HEK293T (cell line): ENCODE measurements at places on chromosomes 3 and 15.

DNA sequence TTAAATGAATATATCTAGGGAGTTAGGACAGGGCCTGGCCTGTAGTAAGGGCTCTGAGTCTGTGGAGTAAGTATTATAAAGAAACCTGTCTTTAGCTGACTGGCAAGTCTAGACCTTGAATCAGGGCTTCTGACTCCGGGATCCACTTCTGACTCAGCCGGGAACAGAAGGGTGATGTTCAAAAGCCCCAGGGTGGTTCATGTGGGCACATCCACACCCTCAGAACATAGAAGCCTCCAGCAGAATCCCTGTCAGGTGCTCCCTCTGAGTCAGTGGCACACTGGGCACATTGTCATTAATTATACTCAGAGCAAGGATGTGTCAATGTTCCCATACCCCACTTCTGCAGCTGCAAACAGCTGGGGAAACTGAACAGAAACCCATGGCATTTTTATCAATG, 26.7 kb upstream of the SNRK start:
- DNase-seq, result no peak

GRCh38 chr3:167885277-167885676, 149.8 kb downstream of the SERPINI1 start:
- no peak for DNase-seq

GRCh38 chr3:98885851-98886250, 15.6 kb downstream of the DCBLD2 start:
- no peak for DNase-seq

GRCh38 chr3:129022114-129023007, 21.3 kb downstream of the EFCC1 start:
- no peak for DNase-seq

DNA sequence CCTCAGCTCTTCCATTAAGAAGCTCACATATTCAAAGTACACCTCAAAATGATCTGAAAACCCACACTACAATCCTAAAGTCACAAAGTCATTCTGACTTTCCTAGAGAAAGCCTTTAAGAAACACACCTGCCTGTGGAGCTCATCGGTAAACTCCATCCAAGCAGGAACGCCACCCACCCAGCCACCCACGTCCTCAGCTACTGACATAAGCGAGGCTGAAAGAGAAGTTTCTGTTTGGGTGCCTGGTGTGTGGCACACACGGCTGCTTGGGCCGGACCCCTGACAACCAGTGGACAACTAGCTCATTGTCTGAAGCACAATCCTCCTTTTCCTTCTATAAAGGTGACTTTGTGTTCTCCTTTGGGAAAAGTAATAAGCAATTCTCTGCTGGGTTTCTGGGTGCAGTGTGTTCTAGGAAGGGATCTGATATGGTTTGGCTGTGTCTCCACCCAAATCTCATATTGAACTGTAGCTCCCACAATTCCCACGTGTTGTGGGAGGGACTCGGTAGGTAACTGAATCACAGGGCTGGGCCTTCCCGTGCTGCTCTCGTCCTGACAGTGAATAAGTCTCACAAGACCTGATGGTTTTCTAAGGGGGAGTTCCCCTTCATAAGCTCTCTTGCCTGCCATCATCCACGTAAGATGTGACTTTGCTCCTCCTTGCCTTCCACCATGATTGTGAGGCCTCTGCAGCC, 26.1 kb downstream of the FAM174B start:
- no peak for DNase-seq

DNA sequence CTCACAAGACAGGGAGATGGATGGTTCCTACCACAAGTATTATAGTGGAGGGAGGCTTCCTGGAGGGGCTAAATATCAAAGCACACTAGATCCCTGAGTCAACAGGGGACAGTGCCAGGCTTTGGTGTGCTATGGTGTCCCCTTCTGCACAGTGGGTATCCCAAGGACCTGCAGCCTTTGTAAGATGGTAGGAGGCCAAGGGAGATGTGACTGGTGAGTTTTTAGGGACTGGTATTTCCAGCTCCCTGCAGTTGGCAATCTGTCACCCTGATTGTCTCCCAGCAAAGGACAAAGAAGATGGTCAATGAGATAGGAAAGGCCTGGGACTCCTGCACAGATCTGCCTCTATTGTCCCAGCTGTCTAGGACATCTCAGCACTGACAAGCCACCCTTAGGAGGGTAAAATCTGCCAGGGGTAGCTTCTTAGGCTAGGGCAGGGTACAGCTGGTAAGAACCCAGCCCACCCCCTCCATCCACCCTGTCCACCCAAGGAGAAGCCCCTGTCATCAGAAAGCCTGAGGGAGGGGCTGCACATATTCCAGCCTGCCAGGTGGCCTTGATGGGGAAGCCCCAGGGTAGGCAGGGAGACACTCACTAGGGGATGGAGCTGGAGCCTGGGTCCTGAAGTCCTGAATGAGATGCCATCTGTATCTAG, 631 bp downstream of the CYP1A1 start:
- DNase-seq, result no peak

DNA sequence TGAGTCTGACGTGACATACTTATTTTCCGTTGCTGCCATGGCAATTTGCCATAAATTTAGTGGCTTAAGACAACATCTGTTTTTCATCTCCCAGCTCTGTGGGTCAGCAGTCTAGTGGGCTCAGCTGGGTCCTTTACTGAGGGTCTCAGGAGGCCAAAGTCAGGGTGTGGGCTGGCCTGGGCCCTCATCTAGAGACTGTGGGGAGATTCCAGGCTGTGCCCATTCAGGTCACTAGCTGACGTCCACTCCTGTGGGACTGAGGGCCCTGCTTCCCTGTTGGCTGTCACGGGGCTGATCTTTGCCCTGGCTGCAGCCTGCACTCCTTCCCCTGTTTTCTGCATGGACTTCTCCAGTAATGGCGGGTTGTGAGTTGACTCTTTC, 19.1 kb downstream of the FGD5 start:
- no peak for DNase-seq

- no peak for DNase-seq
Observed at GRCh38 chr3:123757281-123757940, 126.7 kb downstream of the MYLK start.

DNA sequence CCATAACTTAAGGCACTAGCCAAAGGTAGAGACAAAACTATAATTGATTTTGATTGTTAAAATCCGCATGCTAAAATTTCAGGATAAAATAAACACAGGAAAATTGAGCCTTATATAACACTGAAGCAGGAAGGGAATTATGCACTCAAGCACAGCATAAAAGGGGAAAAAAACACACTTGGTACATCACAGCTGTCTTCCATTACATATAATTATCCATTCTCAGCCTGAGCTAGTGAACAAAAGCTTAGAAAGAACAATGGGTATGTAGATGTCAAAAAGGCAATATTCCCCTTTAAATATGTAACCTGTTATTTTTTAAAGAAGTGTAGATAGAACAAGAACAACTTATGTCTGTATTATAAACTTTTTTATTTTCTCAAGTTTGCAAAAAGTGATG, 899.2 kb downstream of the ROBO1 start:
- DNase-seq, result no peak

- no peak for DNase-seq
Observed at GRCh38 chr3:187247398-187247797, 44.1 kb downstream of the MASP1 start.

GRCh38 chr3:161548301-161548700, 51.7 kb downstream of the OTOL1 start:
- no peak for DNase-seq

- DNase-seq, result no peak
Observed at GRCh38 chr3:112685420-112685819, 44.5 kb upstream of the CCDC80 start.

DNA sequence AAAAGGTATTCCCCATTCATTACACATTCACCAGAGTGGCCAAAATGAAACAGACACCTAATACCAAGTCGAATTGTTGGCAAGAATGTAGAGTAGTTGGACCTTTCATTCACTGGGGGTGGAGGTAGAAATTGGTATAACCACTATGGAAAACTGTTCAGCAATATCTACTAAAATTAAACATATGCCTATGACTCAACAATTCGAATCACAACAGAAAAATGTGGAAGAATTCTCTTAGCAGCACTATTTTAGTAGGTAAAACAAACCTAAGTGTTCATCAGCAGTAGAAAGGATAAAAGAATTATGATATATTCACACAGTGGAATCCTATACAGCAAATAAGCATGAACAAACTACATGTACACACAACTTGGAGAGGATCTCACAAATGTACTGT, 30.6 kb downstream of the POLG start:
- DNase-seq, result no peak

DNA sequence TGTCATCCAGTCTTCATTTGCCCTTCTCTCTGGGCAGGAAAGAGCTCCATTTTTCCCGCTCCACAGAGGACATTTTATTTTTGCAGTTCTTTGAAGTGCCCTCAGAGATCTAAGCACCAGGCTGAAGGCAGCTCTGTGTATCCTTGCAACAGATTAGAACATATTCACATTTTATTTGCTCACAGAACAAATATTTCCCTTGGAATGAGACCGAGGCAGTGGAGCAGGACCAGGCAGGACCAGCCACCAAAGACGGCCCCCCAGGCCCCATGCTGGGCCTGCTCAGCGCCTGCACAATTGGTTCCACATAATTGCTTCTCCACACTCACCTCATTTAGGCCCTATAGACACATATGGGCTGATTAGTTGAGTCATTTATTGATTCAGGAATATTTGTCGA, 15.7 kb upstream of the ETV5 start:
- DNase-seq, result no peak

GRCh38 chr3:118000219-118000618, 1034.4 kb downstream of the IGSF11 start:
- no peak for DNase-seq

DNA sequence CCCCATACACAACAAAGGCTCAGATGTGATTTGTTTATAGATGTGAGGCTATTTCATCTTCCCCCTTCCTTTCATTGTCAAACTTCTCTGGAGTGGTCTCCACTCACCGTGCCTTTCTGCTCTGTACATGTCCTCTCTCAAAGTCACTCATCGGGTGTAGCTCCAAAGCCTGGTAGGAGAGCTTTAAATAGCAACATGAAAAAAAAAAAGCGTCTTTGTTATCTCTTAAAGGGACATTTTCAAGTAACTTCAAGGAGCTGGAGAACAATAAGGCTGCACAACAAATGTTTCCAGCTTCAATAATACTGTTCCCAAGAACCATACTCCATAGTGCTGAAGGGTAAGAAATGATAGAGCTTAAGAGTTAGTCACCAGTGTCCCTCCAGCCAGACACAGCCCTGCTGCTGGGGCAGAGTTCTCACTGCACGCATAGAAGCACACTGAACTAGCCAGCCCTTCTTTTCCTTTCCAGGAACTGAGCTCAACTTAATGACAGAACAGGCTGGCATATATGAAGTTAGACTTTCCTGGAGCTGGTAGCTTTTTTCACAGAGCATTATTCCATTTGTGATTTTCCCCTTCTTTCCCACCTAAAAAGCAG, 8.1 kb downstream of the FBXO40 start:
- no peak for DNase-seq

GRCh38 chr15:98881526-98882520, 125.8 kb downstream of the PGPEP1L start:
- peak; percentile 68 for DNase-seq

DNA sequence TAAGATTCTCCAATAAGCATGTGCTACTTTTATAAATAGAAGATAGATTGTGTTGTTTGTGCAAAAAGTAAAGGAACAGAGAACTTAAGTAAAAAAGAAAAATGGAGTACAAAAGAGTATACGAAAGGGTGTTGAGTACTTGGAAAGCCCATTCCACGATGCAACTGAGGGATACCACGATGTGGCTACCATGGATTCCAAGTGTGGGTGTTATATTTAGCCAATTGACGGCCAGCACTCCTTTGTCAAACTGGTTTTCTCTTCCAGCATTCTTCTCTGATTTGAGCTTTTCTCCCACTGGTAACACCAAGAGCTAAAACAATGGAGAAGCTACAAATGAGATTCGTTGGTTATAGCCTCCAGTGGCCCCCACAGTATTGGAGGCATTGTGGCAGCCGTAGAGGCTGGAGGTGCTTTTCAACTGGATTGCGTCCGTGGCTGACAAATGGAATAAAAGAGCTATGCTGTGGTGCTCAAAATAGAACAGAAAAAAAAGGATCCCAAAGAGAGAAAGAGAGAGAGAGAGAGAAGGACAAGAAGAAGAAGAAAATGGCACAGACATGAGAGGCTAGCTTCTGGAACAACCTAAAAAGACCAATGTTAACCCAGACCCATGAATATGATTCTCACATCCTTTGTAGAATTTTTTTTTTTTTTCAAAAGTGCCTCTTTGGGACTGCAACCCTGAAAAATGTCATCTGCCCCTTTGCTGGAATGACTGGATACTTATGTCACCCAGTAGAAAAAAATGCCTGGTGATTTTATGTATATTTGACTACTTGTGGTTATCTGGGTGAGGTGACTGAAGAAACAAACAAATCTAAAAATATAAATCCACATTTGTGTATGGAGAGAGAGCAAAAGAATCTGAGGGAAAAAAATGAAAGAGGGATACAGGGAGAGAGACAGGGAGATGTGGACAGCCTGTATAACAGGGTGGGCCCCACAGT, 345.1 kb downstream of the RORA start:
- DNase-seq, result no peak

DNA sequence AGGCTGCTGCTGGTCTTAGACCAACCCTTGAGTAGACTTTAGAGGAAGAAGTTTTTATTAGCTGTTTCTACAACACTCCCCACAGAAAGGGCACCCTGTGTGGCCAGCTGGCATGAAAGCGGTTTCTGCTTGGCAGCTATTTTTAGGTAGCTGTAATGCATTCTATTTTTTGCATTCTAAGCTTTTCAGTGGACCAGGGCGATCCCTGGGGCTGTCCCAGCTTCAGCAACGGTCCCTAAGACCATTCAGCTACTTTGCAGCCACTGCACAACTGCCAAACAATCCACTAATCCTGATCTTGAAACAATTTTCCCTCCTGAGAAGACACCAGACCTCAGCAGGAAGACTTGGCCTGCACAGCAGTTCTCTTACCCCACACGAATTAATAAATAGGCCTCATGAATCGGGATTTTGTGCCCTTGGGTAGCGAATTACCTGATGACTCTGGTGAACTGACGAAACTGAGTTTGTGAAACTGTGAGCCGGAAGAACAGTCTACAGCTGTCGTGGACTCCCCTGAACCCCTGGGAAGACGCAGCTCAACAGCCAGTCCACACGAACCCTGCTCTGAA, 14.6 kb upstream of the TFRC start:
- DNase-seq, result no peak

DNA sequence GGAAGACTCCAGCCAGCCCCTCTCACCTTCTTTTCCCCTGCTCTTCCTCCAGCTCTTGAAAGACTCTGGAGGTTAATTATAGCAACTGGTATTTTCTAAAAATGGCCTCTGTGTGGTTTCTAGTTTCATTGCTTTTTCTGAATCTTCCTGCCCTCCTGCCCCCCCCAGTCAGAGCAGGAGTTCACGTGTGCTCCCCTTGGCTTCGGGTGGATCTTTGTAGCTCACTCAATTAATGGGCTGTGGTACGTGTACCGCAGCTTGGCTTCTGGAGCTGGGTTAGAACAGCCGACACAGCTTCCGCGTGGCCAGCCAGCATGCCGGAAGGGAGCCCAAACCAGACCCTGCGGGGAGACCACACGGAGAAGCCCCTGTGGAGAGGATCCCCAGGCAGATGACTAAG, 31.5 kb downstream of the TM2D3 start:
- DNase-seq, result peak; percentile 16

- no peak for DNase-seq
Observed at GRCh38 chr15:50786871-50787270, 21.4 kb upstream of the SPPL2A start.

- no peak for DNase-seq
Observed at GRCh38 chr15:77168616-77169015, 97.7 kb upstream of the TSPAN3 start.
